ENCODE measurements at places on chromosomes 12 and 14.
A peak's percentile ranks its signal among the peaks of the same experiment; 100 is the strongest.

DNA sequence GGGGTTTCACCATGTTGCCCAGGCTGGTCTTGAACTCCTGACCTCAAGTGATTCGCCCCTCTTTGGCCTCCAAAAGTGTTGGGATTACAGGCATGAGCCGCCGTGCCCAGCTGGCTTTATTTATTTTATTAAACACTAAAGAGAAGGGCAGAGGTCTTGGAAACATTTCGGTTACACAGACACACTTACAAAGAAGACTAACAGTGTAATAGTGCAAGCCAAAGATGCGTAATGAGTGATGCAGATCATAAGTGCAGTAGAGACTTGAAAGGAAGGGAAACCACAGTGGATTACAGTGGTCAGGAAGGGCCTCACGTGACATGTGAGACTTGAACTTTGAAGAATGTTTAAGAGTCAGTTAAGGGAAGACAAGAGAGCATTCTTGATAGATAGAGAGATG is 33.9 kb upstream of the CDK17 start:
- peak; percentile 46 for DNase-seq

- DNase-seq, result no peak
Observed at GRCh38 chr12:80858356-80858755, 79.4 kb downstream of the LIN7A start.

DNA sequence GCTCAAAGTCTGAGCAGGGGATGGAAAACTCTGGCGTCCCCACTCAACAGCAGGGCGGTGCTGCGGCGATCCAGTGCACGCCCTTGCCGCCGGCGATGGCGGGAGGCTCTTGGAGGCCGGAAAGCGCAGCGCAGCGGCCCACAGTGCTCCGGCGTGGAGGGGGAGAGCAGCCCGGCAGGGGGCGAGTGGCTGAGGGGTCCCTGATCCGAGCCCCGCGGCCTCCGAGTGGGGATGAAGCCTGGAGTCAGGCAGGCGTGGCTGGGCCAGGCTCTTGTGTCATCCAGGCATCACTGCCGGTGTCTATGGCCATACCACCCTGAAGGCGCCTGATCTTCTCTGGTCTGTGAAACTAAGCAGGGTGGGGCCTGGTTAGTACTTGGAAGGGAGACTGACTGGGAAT is 183.1 kb downstream of the ALG10 start:
- DNase-seq, result no peak

DNA sequence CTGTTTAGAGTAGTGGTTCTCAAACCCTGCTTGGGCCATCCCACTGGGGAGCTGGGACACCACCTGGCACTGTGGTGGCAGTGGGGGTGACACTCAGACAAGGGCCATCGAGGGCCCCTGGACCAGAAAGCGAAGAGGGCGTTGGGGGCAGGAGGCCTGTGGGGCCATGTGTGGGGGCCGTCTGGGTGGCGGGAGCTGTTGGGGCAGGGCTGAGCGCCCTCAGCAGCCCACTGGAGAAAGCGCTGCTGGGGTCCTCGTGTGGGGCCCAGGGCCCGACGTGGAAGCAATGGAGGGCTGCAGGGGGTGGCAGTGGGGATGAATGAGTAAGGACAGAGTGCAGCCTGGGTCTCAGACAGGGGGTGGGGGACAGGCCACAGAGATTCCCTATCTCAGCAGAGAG is 5.9 kb upstream of the ADSS1 start:
- no peak for DNase-seq

GRCh38 chr12:117036046-117036445 is 63.2 kb downstream of the TESC start:
- no peak for DNase-seq

DNA sequence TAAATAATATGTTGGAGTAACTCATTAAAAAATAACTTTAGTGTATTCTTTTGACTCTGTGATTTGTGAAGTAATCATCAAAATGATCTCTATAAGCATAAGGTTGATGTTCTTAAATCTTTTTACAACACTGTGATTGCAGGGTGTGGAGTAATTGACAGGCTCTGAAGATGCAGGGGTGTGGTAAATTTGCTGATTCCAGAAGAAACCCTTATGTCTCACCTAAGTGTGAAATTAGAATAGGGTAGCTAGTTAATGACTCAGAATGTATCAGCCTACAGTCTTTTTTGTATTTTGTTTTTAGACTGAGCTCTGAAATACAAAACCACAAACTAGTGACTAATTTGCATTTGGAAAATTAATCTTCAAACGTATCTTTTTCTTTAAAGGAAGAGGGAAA is 5.9 kb downstream of the PRPF39 start:
- no peak for DNase-seq

DNA sequence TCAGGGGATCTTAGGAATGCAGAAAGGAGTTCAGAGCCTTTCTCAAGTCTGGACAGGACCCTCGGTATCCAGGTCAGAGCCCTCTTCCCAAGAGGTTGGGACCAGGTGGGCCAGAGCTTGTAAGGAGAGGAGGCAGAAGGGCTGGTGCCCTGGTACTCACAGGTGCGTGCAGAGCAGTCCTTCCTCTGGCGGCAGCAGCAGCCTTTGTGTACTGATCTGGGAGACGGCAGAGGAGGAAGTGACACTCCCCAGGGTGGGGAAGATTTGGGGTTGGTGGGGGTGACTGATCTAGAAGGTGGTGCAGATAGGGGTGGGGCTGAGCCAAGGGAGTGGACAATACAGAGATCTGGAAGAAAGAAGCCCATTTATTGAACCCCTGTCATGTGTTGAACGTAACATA is at the start of gene ITGB7:
Gene ITGB7 (minus strand): TSS at position 210 of the 400 bp plus-strand sequence. CDS start 6,808 bp downstream, outside the sequence.
- DNase-seq, result peak; percentile 38

- DNase-seq, result no peak
Observed at GRCh38 chr14:91281346-91281745, 36.8 kb upstream of the GPR68 start.

DNA sequence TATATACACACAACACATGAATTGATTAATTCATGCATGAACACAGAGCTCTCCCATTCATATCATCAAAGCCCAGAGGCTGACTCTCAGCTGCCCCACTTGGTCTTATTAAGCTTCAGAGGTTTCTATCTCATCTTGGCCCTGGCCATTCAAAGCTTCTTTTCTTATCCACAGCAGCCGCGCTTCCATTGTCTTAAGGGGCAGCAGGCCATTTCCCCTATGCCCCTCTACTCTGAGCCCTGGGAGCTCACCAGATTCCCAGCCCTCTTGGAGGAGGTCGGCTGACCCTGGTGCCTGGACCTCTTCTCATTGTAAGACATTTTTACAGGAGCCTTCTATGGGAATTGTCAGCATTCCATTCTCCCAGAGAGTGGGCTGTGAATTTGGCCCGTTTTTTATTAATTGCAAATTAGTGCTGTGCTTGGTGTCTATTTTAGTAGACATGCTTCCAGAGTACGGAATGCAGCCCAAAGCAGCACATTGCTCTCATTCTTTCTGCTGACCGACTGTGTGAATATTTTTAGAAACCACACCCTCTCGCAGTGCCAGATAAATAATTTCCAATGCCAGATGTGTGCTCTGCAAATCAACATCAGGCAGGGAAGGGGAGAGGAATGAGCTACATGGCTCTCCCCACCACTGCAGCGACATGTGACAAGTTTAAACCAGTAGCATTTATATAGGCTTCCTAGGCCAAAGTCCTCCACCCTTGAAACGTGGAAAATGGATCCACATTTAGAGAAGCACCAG is 58.5 kb downstream of the NUAK1 start:
- DNase-seq, result no peak

DNA sequence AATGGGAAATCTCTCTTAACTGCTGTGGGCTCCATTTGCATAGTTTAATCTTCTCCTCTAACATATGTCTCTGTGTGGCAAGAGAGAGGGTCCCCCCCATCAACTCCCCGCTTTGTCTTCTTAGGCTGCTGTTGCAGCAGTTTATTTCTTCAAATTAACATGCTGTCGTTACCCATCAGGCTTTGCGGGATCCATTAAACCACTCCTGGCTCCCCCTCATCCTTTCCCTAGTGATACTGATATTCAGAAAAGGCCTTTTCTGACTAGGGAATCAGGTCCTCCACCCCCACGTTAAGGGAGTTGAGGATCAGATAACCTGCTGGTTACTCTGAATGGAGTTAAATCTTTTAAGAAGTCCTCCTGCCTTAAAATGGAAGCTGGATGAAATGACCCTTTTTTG is 15.2 kb downstream of the GPR84 start:
- DNase-seq, result no peak

- DNase-seq, result no peak
Observed at GRCh38 chr14:47150267-47150666, 498.7 kb upstream of the RPL10L start.

- DNase-seq, result no peak
Observed at GRCh38 chr12:53624956-53625355, 1.2 kb downstream of the ATF7 start.

GRCh38 chr14:57478050-57478449 is 15.6 kb downstream of the CCDC198 start:
- DNase-seq, result no peak

DNA sequence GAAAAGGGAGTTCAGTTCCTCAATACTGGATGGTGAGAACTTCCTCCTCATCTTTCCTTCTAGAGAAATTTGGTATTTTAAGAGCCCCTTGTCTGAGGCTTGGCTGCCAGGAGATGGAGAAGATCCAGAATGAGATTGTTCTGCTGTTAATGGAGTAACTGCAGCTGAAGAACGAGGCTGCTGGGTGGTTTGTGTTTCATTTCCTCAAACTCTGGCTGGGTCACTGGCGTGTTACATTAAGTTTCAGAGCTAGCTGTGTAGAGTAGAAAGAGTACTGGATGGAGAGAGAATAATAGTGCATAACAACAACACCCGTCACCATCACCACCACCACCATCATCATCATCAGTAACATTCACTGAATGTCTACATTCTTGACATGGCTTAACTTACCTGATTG is 325.0 kb upstream of the TBX3 start:
- DNase-seq, result no peak

DNA sequence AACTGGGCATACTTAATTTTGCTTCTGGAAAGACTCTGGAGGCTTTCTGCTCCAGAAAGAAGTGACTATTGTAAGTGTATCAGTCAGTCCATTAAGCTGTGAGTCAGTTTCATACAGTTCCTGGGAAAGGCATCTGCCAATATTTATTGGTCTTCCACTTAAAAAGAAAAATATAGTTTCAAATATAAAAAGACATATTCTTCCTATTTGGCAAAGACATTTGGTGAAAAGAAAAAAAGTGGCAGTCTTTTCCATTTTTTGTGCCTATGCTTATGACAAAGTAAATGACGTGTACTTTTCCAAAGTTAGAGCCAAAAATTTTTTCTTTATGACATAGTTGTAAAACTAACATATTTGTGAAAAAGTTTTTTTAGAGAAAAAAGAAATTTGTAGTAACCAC is 12.3 kb downstream of the TMEM30B start:
- no peak for DNase-seq

DNA sequence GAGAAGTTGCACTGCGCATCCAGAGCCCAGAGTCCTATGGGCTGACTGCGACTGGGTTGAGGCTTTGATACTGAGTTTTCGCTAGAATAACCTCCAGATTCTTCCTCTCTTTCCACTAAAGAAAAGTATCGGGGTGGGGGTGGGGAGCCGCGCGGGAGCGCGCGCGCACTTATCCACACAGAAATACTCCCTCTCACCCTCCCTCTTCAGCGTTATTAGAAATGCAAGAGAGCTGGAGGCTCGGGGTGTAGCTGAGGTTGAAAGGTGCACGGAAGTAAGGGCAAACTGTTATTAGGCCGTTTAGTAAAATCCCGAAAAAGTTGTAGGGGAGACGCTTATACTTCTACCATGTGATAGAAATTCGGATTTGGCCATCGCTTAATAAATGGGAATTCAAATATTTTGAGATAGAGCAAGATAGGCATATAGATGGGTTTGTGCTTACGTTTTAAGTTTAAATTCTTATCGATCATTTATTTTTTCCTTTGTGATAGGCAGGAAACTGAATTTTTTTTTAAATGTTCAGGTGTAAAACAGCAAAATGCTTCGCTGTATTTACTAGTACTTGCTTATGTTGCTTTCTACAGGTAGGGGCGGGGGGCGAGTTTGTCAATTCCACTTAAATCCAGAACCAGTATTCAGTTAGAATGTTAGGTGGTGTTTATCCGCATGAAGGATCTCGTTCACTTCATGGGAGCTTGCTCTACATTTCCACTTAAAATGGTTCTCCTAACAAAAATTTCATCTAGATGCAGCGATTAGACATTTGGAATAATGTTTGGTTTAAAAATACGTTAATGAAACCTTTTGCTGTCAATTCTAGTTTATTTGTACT is 1.1 kb downstream of the ARHGAP5 start:
- DNase-seq, result no peak

GRCh38 chr14:36069535-36069900 is 107.0 kb downstream of the PTCSC3 start:
- DNase-seq, result no peak

- DNase-seq, result no peak
Observed at GRCh38 chr14:92954933-92955332, 32.0 kb downstream of the CHGA start.

GRCh38 chr14:62946221-62946620 is 99.0 kb downstream of the KCNH5 start:
- no peak for DNase-seq

Measured in stimulated activated CD8-positive, alpha-beta memory T cell treated with anti-CD3 and anti-CD28 coated beads, Interleukin-4, amount 100 ng/mL, for 1 hour (primary cell).